Activated CD4-positive, CD25-positive, alpha-beta regulatory T cell treated with anti-CD3 and anti-CD28 coated beads, Interleukin-2, amount 50 U/mL, for 16 hours (primary cell): ENCODE measurements at places on chromosomes 4 and X.

- no peak for DNase-seq
These were observed 459.9 kb upstream of the AMOT start for GRCh38 chrX:113300580-113300979.

GRCh38 chr4:117001077-117001476 is 84.3 kb downstream of the TRAM1L1 start:
- no peak for DNase-seq

GRCh38 chr4:123699880-123700771 is 303.5 kb downstream of the SPRY1 start:
- no peak for DNase-seq

GRCh38 chr4:185394568-185395237 is 1.0 kb downstream of the LRP2BP start:
- no peak for DNase-seq
